Upper lobe of right lung (tissue), 1 donor: ENCODE measurements at places on chromosomes 16 and 17. TPM values are rescaled to one million over a fixed set of nuclear protein-coding genes. Genes with fewer than 3 reads are reported as not detected.

DNA sequence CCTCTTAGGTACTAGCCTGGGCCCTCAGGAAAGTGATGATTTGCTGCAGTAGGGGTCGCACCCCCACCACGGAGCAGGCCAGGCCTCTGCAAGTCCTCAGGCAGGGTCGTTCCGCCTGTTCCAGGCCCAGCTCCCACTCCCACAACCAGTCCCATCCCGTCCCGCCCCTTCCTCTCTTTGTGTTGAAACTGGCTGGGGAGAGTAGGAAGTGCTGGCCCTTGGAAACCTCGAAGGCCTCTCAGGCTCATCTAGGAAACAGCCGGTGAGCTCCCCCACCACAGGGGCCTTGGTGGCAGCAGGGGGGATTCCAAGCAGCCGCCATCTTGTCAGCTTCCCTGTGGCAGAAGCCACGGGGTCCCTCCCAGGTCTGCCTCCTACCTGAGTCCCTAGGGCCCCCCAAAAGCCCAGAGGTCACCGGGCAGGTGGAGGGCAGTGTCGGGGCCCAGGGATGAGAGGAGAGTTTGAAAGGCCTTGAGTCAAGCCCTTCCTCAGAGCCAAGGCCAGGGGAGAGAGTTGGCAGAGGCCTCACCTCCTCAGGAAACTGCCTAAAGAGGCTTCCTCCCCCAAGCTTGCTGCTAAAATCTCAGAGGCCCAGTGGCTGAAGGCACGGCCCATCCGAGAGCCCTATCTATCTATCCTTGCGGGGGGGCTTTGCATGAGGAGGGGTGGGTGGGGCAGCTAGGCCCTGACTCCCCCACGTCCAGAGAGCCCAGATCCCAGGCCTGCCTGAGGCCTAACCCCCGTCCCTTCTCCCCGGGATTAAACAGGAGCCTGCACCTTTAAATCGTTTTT lies 22.2 kb downstream of the MMP15 start:
- DNase-seq = no peak

- peak; percentile 37 for DNase-seq
Measured at GRCh38 chr17:76153640-76154039, 12.6 kb upstream of the FOXJ1 start.

GRCh38 chr17:82799591-82799990 lies 40.2 kb downstream of the ZNF750 start:
- no peak for DNase-seq

DNA sequence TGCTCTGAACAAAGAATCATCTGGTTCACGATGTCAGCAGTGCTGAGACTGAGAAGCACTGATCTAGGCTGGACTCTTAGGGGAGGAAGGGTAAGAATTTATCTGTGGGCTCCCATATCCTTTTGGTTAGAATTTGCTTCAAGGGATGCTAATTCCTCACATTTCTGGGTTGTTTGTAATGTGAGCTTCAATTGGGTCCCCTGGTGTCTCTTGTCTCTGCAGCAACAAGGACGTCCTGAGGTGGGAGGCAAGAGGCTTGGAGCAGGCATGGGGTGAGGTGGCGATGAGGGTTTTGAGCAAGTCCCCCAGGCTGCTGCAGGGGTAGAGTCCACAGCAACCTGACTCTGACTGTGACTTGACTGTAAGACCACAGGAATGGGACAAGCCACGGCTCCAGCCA lies 213.8 kb upstream of the NLRP1 start:
- no peak for DNase-seq

- DNase-seq = no peak
Measured at GRCh38 chr16:79497606-79498350, 102.8 kb downstream of the MAF start.

DNA sequence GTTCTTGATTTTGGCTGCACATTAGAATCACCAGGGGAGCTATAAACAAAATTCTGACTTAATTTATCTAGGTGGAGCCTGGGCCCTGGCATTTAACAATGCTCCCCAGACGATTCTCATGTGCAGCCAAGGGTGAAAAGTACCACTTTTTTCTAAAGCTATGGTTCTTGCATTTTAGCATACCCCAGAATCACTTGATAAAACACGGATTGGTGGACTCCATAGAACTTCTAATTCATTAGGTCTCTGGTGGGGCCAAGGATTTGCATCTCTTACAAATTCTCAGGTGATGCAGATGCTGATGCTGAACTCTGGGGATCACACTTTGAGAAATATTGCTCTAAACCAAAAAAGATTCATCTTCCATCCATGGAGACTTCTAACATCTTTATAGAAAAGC lies 74.5 kb downstream of the RPGRIP1L start:
- DNase-seq = no peak

DNA sequence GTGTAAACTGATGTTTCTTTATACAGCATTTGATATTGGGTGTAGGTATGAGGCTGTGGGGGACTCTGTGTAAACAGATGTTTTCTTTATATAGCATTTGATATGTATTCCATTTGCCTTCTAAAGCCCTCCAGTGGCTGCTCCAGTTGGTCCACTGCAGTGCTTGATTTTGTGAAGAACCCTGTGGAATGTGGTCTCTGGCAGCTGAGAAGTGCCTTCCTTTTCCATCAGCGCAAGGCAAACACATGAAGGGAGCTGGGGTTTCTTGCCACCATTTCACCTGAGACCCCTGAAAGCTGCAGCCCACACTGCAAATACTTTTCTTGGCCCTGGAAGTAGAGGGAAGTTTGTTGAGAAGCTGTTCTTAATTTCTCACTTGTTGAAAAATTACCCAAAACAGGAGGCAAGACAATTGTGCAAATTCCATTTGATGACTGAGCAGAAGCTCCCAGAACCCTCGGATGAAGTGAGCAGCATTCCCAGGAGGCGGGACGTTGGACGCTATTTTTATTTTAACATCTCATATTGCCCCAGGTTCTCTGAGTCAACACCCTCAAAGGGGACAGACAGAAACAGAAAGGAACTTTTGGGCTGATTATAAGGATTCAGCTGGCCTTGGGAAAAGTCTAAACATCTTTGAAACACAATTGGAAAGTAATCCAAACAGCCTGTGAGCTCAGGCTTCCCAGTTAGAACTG lies 158.5 kb upstream of the RPH3AL start:
- no peak for DNase-seq

DNA sequence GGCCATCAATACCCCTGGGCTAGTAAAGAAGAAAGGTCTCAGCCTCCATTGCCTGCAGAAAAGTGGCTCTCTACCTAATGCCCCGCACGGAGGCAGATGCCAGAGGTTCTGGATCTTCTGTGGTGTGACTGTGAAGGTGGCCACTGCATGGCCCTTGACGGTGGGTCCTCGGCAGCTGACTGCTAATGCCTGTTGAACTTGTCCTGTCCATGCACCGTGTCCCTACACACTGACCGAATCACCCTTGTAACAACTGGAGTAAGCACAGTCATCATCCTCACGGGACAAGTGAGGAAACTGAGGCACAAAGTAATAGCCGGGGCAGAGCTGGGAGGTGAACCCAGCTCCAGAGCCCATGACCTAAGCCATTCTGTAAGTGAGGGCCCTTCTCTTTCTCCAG lies 48.8 kb downstream of the MYH11 start:
- DNase-seq = no peak

Gene CDR2L
- 21.8 TPM for total RNA-seq

Gene PRKCB
- total RNA-seq = 25.2 TPM
